Skeletal muscle cell (primary cell): ENCODE measurements at places on chromosomes 11 and 22.

GRCh38 chr11:133506551-133507094, 25.7 kb downstream of the OPCML start:
- DNase-seq = no peak

DNA sequence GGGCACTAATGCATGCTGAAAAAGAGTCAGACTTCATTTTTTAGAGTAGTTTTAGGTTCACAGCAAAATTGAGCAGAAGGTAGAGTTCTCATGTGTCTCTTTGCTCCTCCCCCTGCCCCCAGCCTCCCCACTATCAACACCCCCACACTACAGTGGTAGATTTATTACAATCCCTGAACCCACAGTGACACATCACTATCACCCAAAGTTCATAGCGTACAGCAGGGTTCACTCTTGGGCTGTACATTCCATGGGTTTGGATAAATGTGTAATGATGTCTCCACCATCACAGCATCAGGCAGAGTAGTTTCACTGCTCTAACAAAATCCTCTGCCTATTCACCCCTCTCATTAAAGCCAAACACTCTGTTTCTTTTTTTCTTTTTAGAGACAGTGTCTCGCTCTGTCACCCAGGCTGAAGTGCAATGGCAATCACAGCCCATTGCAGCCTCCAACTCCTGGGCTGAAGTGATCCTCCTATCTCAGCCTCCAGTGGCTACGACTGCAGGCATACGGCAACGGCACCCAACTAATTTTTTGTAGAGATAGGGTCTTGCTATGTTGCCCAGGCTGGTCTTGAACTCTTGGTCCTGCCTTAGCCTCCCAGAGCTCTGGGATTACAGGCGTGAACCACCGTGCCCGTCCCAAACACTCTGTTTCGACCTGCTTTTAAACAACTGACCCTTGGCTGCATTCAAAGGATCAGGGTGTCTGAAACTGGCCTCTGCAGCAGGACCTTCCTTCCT, 4.1 kb downstream of the BEST1 start:
- no peak for DNase-seq

DNA sequence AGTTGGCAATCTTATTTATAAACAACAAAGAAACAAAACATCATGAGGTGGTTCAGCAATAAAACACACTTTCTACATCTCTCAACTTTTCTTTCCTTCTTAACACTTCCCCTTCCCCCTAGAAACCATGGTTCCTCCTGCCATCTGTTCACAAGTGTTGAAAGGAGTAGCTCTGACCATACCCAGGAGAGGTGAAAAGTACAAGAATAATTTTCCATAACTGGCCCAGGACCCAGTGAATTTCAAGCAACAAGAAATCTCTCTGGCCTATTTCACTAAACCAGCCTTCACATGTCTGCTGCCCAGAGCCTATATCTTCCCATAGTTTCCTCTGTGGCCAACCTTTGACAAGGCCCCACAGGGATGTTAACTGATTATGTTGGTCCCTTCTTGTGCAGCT, 98.2 kb upstream of the CEP126 start:
- DNase-seq = no peak

DNA sequence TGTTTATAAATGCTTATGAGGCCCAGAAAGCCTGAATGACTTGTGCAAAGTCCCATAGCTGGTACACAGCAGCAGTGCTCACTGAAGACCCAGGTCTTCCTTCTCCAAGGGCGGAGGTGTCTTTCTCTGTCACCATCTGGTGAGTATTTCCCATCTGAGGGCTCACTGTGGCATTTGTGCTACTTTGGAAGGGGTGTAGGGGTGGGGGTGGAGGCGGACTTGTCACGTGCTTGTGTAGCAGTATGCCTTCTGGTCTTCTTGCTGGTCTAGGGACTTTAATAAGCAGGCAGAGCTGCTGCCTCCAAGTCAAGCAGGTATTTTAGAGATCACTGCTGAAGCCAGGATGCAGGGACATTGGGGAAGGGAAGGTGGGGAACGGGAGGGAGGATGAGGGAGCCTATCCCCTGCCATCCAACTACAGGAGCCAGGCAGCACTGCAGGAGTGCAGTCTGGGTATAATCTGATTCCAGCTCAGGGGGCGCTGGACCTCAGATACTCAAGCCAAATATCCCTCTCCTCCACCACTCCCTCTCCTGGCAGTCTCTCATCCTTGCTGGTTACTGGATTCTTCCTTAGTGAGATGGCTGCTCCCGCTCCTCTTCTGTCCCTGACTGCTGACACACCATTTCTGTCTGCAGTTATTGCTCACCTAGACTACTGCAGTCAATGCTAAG, 3.4 kb downstream of the ABCC8 start:
- DNase-seq = no peak

- no peak for DNase-seq
Measured at GRCh38 chr11:14443638-14444037, 56.0 kb downstream of the COPB1 start.

DNA sequence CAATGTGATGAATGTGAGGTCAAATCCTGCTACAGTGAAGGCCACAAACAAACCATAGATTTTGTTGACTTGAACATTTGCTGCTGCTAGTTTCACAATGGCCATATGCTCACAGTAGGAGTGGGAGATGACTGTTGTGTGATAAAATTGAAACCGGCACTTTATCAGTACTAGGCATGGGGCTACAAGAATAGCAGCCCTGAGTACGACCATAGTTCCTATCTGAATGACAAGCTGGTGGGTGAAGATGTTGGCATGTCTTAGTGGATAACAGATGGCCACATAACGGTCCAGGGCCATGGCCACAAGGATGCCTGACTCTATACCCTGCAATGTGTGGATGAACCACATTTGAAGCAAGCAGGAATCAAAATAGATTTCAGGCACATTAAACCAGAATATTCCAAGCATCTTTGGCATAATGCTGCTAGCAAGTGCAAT, 2.8 kb downstream of the OR52A1 start:
- no peak for DNase-seq

DNA sequence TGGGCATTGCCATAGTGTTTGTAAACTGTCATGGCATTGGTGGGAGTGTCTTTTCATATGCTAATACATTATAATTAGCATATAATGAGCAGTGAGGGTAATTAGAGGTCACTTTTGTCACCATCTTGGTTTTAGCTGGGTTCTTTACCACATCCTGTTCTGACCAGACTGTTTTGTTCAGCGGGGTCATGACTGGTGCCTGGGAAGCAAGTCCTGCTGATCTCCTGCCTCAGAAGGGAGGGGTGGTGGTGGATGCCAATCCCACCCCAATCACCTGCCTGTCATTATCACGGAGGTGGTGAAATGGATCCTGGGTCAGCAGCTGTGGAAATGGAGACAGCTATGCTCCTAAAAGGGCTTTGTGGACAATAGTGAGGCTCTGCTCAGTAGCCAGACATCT, 31.2 kb downstream of the IL18 start:
- no peak for DNase-seq

DNA sequence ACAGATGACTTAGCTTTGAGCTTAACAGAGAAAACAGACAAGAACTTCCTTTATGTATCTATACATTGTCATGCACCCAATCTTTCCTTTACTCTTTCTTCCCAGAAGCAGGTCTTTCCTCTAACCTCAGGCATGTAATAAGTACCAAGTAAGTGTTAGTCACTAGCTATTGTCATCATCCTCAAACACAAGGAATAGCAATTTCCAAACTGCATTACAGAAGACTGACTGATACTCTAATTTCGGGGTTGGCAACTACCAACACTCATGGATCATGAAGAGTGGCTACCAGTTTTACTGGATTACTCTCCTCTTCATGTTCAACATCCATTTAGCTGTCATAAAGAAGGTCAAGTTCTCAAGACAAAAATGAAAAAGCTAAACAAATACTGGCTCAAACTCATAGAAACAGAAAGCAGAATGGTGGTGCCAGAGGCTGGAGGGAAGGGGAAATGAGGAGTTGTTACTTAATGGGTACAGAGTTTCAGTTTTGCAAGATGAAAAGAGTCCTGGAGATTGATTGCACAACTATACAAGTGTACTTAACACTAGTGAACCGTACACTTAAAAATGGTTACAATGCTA, 111.6 kb downstream of the SIK3 start:
- peak; percentile 83 for DNase-seq

GRCh38 chr11:134041791-134042696, 26.8 kb upstream of the JAM3 start:
- DNase-seq = no peak

DNA sequence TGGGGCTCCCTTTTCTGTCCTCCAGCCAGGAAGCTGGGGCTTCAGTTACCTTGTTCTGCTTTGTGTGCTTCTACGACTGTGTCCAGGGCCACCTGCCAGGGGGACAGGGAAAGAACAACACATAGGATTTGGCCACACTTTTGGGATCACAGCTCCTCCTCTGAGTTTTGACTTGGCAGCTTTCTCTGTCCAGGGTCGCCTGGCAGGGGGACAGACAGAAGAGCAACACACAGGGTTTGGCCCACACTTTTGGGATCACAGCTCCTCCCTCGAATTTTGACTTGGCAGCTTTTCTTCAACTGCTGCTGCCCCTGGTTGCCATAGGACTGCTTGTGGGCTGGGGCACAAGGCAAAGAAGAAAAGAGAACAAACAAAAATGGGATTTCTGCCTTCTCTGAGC, 19.1 kb downstream of the INCENP start:
- no peak for DNase-seq

- DNase-seq = no peak
Measured at GRCh38 chr11:93072229-93072914, 102.9 kb downstream of the MTNR1B start.
